ENCODE measurements at places on chromosomes 4 and X.

DNA sequence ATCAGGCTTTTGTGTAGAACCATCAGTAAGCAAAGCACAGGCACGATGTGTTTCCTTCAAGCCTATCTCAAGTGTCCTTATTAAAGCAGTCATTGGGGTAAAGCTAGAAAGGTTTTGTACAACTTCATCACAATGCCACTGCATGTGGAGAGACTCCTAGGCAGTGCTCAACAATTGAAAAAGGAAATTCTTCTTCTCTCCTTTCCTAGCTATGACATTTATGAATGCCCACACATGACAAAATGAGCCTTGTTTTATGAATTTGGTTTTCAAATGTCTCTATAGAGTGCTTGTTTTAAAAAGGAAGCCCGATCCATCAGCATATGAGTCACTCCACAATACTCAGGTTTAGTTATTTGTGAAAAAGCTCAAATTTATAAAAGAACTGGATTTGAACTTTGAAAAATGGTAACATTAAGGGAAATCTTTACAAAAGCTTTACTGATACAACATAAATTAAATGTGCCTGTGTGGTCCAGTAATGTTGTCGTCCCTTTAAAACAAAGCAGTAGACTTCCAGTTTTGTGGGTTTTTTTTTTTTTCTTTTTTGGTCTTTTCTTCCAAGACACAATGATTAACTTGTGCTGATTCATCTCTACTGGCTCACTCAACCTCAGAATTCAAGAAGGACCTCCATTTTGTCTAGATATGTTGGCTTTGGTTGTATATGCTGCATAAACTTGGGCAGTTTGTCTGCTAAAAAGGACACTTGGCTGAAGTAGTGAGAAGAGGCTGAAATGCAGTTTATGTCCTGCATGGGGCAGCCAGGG, 273.8 kb downstream of the GASK1B start:
- DNase-seq: no peak

DNA sequence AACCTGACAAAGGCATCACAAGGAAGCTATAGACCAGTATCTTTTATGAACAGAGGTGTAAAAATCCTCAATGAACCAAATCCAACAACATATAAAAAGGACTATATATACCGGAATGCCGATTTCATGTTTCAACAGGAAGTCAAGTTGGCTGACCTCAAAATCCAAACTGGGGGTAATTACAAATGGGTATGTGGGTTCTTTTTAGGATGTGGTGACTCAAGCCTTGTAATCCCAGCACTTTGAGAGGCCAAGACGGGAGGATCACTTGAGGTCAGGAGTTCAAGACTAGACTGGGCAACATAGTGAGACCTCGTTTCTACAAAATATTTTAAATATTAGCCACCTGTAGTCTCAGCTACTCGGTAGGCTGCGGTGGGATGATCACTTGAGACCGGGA, 10.4 kb downstream of the PRSS48 start:
- no peak for DNase-seq

DNA sequence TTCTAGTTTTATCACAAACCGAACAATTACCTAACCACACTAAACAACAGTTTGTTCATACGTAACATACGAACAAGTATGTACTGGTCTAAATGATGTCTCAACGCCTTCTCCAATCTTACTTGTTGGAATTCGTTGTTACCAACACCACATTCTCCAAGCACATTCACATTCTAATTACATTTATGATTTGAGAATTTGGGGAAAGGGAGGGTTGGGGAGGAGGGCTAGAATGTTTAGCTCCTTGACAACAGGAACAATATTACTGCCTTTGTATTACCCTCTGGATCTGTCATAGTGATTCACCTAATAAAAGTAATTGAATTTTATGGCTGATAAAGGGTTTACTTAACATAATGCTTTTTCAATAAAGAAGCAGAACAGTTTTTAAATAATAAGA, 24.4 kb downstream of the LCORL start:
- no peak for DNase-seq

- no peak for DNase-seq
These were observed 187.0 kb downstream of the CCNG2 start for GRCh38 chr4:77344001-77344400.

DNA sequence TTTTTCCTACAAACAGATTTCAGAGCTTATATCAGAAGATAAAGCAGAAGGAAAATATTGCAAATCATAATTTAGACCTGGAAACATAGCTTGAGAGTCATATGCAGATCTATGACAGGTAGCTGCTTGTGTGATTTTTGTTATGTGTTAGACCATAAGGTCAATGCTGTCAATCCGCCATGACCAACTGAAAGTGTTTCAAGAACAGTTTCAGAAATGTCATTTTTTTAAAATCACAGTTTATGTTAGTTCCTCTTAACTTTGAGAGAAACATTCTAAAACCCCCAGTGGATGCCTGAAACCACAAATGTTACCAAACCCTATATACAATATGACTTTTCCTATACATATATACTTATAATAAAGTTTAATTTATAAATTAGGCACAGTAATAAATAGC, 391.3 kb upstream of the FAM241A start:
- DNase-seq: no peak

GRCh38 chrX:153623310-153624029, 23.5 kb upstream of the DUSP9 start:
- DNase-seq: no peak

GRCh38 chrX:118761939-118762707, 34.7 kb downstream of the IL13RA1 start:
- DNase-seq: no peak

DNA sequence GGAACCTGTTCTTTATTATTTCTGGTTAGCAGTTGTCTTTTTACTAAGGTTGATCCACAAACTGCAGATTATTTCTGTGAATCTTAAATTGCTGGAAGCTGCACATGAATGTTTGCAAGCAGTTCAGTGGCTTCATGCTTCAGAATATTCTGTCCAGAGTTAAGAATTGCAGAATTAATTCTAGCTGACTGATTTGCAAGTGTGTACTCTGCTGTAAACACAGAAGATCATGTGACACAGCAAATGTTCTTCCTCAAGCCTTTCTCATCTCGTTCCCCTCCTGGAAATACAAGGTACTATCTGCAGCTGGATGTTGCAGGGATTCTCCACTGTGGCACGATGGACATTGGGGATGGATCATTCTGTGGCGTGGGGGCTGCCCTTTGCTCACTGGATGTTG, 16.8 kb upstream of the CLTRN start:
- DNase-seq: no peak

DNA sequence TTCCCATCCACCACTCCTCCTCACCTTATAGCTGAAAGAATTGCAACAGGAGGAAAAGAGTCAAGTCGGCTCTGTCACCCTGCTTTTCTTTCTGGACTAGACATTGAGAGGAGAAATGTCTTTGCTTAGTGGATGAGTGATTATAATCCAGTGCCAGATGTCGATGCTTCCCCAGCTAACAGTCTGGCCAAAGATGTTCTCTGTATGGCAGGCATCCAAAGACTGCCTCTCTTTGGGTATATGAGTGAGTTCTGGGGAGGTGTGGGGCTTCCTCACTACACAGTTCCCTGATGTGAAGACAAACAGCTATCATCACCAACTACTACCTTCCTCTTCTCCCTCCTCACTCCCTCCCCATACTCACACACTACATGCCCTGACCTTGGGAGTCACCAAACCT, 90.9 kb downstream of the COMMD8 start:
- no peak for DNase-seq

DNA sequence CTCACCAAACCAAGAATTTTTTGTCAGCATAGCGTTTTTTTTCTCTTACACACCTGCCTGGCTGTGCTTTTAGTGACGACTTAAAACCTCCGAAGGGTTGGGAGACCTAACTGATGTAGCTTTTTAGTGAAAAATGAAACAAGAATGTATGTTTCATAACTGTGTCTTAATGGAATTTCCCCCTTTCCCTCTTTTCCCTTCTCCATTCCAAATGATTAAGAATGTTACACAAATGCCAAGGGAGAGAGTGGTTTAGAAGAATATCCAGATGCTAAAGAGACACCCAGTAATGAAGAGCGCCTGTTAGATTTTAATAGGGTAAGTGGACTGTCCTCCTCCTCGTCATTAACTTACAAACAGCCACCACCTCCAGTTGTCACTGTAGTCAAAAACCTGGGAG, 33.2 kb upstream of the TBC1D14 start:
- DNase-seq: no peak

- no peak for DNase-seq
These were observed 959.1 kb upstream of the LCORL start for GRCh38 chr4:18980516-18981233.

DNA sequence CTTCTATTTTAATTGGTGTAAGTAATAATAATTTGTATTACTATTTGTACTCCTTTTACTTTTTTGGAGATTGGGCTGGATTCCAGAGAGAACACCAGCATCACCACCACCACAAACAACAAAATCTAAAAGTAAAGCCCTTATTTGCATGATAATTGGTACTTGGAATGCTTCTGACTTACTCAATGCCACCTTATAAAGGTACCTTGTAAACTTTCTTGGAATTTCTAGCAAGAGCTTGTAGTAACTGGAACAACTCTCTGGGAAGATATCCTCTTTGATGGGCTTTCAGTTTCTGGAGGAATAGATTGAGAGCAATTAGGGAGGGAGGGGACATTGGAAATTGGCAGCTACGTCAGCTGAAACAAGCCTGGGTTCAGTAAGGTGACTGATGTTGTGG, 20.2 kb upstream of the PITX2 start:
- no peak for DNase-seq

DNA sequence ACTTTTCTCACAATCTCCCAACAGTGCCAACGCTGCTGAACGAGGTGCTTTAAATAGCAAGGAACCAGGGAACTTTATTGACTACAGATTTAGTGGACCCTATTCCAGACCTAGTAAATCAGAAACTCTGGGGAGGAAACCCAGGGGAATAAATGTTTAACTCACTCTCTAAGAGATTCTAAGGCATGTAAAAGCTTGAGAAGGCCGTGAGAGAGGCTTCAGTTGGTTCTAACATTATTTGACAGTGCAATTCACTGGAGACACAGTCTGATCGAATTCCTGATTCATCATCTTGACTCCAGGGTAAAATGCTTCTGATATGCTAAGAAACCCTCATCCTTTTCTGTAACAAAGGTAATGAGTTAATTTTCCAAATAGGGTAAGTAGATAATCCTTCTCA, 494.4 kb downstream of the KCNIP4 start:
- no peak for DNase-seq

GRCh38 chr4:21209860-21210259, 509.6 kb downstream of the PACRGL start:
- no peak for DNase-seq

DNA sequence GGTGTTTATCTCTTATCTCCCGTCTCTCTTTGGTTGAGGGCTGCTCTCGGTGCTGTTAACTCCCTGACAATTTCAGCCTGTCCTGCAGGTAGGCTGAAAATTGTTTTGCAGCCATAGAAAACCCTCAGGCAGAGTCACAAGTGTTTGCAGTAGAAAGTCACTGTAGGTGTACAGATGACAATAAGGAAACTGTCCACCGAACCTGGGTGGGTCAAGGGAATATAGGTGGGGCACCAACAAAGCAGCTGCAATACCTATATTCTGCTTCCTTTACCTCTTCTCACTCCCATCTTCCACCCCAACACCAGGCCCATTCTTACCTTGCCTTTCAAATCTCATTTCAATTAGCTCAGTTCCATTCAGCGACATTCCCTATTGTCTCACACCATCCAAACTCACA, 381.8 kb downstream of the PPP1R2C start:
- no peak for DNase-seq

- DNase-seq: no peak
These were observed 148.3 kb downstream of the STOX2 start for GRCh38 chr4:184053434-184053833.

DNA sequence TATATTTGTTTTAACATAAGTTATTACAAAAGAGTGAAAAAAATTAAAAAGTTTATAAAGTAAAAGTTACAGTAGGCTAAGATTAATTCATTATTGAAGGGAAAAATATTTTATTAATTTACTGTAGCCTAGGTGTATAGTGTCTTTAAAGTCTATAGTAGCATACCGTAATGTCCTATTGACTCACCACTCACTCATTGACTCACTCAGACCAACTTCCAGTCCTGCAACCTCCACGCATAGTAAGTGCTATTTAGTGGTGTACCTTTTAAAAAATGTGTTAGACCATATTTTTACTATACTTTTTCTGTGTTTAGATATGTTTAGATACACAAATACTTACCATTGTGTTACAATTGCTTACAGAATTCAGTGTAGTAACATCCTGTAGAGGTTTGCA, 841.1 kb downstream of the CENPC start:
- no peak for DNase-seq

- DNase-seq: no peak
These were observed 72.4 kb downstream of the YIPF6 start for GRCh38 chrX:68571292-68571609.

- no peak for DNase-seq
These were observed 11.6 kb downstream of the THAP6 start for GRCh38 chr4:75525910-75526309.

GRCh38 chr4:139167774-139168444, 9.1 kb downstream of the ELF2 start:
- DNase-seq: no peak

DNA sequence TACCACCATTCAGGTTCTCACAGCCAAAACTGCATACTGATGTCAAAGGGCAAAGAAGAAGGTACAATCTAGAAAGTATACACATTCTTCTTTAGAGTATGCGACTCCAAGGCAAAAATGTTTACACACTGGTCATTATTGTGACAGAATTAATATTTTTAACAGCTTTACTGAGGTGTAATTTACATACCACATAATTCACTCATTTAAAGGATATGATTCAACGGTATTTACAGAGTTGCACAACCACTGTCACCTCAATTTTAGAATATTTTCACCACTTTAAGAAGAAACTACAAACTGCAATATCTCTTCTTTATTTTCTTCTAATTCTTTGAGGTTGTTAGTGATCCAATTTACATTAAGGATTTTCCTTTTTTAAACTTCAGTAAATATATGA, 325.4 kb upstream of the SMIM31 start:
- no peak for DNase-seq

GRCh38 chrX:137187540-137187939, 153.7 kb upstream of the GPR101 start:
- DNase-seq: no peak

DNA sequence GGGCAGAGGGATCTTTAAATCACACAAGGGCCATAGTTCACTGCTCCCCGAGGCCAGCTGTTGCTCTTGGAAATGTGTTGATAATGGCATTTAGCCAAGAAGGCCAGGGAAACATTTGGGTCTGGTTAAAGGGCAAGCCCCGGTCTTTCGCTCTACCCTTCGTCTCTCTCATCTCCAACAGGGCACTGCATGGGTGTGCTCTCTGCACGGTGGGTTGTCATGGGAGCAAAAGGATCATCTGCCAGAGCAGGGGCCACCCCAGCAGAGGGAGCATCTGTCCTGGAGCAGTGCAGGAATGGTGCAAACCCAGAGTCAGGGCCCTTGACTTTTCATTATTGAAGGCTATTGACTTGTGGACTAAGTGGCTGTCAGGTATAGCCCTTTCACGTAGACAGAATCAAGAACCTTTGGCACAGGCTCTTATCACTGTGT, 22.7 kb upstream of the PGRMC2 start:
- DNase-seq: no peak

- no peak for DNase-seq
These were observed 548.6 kb downstream of the TLL1 start for GRCh38 chr4:166421556-166422156.

GRCh38 chr4:180304321-180304720, 1938.9 kb upstream of the TENM3 start:
- no peak for DNase-seq

- no peak for DNase-seq
These were observed 102.1 kb upstream of the RASGEF1B start for GRCh38 chr4:81573840-81574239.

Data from stimulated activated CD4-positive, alpha-beta T cell treated with anti-CD3 and anti-CD28 coated beads, Interleukin-1b, Interleukin-23, amount 100 ng/mL, for 24 hours (primary cell).